ENCODE measurements at places on chromosomes 11 and 22. TPM values are rescaled to one million over a fixed set of nuclear protein-coding genes. Genes with fewer than 3 reads are reported as not detected.

GRCh38 chr11:7509966-7510365 is 3.8 kb upstream of the PPFIBP2 start:
- peaks cover 13% of the 10 kb centered on the region for H3K4me1 ChIP-seq
- no peak for DNase-seq
- no peak overlapping the region for H3K27ac ChIP-seq
- H3K36me3 ChIP-seq: no peaks in the 10 kb centered on the region
- H3K4me3 ChIP-seq: no peak overlapping the region

DNA sequence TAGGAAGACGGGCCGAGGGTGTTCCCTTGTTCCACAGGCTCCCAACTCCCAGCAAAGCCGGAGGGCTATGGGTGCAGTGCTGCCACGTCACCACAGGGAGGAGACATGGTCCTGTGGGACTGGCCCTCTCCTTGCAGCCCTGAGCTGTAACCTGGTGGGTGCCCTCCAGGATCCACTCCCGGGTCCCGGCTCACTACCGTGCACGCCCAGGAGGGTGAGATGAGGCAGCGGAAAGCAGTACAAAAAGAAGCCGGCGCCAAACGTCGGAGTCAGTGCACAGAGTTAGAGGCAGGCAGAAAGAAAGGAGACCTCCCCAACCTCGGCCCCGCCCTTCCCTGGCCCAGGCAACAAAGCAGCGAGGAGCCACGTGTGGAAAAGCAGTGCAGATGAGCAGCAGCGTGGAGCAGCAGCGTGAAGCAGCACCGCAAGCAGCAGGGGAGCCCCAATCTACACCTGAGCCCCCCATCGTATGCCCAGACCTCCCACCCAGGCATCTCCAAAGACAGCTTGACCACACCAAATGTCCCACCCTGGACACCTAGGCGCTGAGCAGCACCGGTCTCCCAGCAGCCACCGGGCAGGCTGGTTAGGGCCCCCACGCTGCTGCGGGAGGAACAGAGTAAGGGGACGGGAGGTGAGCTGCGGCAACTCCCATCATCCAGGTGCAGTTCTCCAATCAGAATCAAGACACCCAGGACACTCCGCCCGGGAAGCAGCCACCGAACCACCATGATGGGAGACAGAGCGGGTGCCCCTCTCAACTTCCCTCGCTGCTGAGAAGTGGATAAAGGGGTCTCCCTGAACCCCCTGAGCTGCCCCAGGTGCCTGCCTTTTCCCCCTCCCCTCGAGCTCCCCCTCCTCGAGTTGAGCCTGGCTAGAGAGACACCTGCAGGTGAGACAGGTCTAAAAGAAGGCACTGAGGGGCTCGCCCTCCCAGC is 28.8 kb downstream of the IGSF9B start:
- no peak overlapping the region for H3K4me3 ChIP-seq
- peaks cover 7% of the 10 kb centered on the region for H3K4me1 ChIP-seq
- H3K27me3 ChIP-seq: peaks cover 15% of the 10 kb centered on the region
- H3K36me3 ChIP-seq: peaks cover 9% of the 10 kb centered on the region

GRCh38 chr11:134363161-134363560 is 31.4 kb downstream of the GLB1L2 start:
- H3K36me3 ChIP-seq: no peaks in the 10 kb centered on the region
- no peak for DNase-seq
- peaks cover 18% of the 10 kb centered on the region for H3K4me1 ChIP-seq
- H3K27ac ChIP-seq: no peak overlapping the region
- H3K27me3 ChIP-seq: peaks cover 14% of the 10 kb centered on the region

DNA sequence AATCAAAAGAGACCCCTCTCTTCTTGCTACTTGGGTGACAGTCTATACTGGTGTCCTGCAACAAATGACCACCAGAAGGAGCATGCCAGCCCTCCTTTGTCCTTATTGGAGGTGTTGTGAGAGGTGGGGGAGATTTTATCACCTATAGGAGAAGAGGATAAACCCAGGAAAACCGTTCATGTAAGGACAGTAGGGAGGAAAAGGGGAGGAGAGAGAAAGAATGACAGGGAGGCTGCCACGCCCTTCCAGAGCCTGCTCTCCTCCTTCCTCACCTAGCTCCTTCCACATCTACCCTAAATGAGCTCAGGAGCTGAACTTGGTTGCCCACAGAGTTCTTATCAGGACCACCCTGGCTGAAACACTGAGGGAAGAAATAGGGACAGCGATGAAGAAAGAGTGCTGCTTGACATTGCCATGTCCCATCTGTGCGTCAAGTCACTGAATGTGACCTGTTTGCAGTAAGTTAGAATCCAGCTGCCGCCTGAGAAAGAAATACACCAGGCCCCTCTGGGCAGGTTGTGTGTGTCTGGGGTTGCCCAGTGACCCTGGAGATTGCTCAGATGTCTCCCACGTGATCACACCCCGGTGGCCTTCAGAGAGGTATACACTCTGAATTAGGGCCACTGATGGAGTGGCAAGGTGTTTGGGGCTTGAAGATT is 40.4 kb upstream of the ETS1 start:
- H3K4me3 ChIP-seq: peak overlapping the region; percentile 57
- peaks cover 71% of the 10 kb centered on the region for H3K4me1 ChIP-seq
- no peak for DNase-seq
- H3K36me3 ChIP-seq: peaks cover 3% of the 10 kb centered on the region
- peak overlapping the region; percentile 18 for H3K27ac ChIP-seq

- H3K4me1 ChIP-seq: no peaks in the 10 kb centered on the region
- no peaks in the 10 kb centered on the region for H3K27me3 ChIP-seq
- H3K36me3 ChIP-seq: no peaks in the 10 kb centered on the region
- H3K27ac ChIP-seq: no peak overlapping the region
Observed at GRCh38 chr11:19853016-19853415, 140.4 kb downstream of the NAV2 start.

GRCh38 chr11:60703374-60703773 is 4.0 kb downstream of the MS4A8 start:
- no peaks in the 10 kb centered on the region for H3K36me3 ChIP-seq
- H3K4me1 ChIP-seq: peaks cover 3% of the 10 kb centered on the region
- peaks cover 4% of the 10 kb centered on the region for H3K27me3 ChIP-seq
- no peak overlapping the region for H3K4me3 ChIP-seq
- DNase-seq: no peak

DNA sequence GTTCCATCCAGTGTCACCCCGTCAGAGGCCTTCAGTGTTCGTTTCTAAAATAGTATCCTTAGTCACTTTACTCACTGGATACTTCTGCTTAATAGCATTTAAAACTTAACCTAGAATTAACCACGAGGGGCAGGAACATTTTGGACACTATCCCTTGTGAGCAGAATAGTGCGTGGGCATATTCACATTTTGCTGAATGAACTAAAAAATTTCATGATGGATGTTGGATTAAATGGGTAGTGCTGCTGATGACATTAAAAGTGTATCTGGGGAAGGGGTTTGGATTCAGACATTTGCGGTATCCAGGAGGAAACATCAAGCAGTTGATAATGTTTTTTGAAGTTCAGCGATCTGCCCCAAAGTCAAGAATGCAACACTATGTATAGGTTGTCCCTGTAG is 750 bp upstream of the NAT10 start:
- peaks cover 30% of the 10 kb centered on the region for H3K4me1 ChIP-seq
- H3K4me3 ChIP-seq: peak overlapping the region; percentile 94
- peaks cover 19% of the 10 kb centered on the region for H3K36me3 ChIP-seq
- H3K27me3 ChIP-seq: peaks cover 7% of the 10 kb centered on the region
- H3K27ac ChIP-seq: peak overlapping the region; percentile 90
- no peak for DNase-seq

- peak overlapping the region; percentile 24 for H3K27ac ChIP-seq
- no peak for DNase-seq
Observed at GRCh38 chr11:89633135-89633705, 76.9 kb upstream of the TRIM77 start.

- peaks cover 7% of the 10 kb centered on the region for H3K36me3 ChIP-seq
- no peak overlapping the region for H3K4me3 ChIP-seq
- H3K4me1 ChIP-seq: peaks cover 8% of the 10 kb centered on the region
- no peak for DNase-seq
- H3K27ac ChIP-seq: no peak overlapping the region
Observed at GRCh38 chr11:120216426-120217102, 5.7 kb downstream of the OAF start.

DEUP1 gene
- not detected for total RNA-seq

GRCh38 chr11:4699697-4700435 is 2.2 kb upstream of the OR51E2 start:
- no peak overlapping the region for H3K27ac ChIP-seq
- DNase-seq: no peak
- H3K4me1 ChIP-seq: peaks cover 9% of the 10 kb centered on the region
- H3K36me3 ChIP-seq: no peaks in the 10 kb centered on the region

DNA sequence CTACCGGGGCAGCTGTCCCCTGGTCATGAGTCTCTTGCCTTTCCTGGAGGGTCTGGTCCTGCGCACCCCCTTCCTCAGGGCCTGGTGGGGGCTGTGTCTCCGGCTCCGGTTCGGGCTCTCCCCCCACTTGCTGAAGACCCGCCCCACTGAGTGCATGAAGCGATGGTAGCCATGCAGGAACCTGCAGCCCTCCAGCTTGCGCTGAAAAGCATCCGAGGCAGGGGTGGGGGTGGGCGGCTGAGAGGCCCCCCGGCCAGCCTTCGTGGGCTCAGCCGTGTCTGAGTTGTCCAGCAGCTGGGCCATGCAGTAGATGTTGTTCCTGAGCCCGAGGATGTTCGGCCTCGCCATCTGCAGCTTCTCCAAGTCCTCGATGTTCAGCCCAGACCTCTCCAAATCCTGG is 2.8 kb downstream of the OSM start:
- DNase-seq: no peak
- H3K27ac ChIP-seq: no peak overlapping the region
- H3K36me3 ChIP-seq: no peaks in the 10 kb centered on the region
- H3K4me1 ChIP-seq: no peaks in the 10 kb centered on the region
- peaks cover 7% of the 10 kb centered on the region for H3K27me3 ChIP-seq

GRCh38 chr22:23786261-23786710 is 480 bp upstream of the SMARCB1 start:
- no peaks in the 10 kb centered on the region for H3K36me3 ChIP-seq
- no peak for DNase-seq
- H3K4me1 ChIP-seq: peaks cover 11% of the 10 kb centered on the region
- peak overlapping the region; percentile 83 for H3K4me3 ChIP-seq
- peaks cover 3% of the 10 kb centered on the region for H3K27me3 ChIP-seq
- H3K27ac ChIP-seq: peak overlapping the region; percentile 83

SLC22A8 gene
- total RNA-seq: not detected

DNA sequence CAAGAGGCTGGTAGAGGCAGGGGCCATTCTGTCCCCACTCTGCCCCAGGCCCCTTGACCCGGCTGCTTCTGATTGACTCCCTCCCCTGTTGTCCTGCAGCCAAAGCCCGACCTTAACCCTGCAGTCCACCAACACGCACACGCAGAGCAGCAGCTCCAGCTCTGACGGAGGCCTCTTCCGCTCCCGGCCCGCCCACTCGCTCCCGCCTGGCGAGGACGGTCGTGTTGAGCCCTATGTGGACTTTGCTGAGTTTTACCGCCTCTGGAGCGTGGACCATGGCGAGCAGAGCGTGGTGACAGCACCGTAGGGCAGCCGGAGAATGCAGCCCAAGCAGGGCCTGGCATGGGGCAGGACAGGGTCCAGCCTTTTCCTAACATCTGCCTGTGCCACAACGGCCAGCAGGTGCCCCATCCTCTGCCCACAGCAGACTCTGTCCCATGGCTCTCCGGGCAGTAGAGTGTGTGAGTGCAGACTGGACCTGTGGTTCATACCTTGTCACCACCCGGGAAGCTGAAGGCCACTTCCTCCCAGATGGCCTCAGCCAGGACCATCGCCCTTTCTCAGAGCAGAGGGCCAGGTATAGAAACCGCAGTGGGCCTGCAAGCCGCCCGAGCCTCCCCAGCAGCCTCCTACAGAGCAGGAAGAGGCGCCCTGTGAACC is 26.8 kb upstream of the MGAT3 start:
- peaks cover 13% of the 10 kb centered on the region for H3K36me3 ChIP-seq
- no peak overlapping the region for H3K27ac ChIP-seq
- H3K27me3 ChIP-seq: no peaks in the 10 kb centered on the region
- DNase-seq: no peak

P2RX6 gene
- not detected for total RNA-seq

DNA sequence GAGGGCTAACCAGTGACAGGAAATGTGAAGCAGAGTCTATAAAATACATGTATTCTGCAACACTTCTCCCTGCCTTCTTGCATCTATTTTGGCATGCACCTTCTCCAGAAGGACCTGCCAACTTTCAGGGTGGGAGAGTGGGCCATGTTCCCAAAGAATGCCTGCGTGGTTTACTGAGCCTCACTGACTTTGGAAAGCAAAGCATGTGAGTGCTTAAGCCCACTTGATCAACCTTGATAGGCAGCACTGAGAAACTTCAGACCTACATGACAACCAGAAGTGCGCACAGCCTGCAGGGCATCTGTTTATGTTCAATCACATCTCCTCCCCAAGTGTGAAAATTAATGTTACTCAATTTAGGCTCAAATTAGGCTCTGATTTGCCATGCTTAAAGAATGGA is 69.2 kb downstream of the AMOTL1 start:
- DNase-seq: no peak
- no peak overlapping the region for H3K4me3 ChIP-seq
- H3K36me3 ChIP-seq: peaks cover 15% of the 10 kb centered on the region
- H3K4me1 ChIP-seq: no peaks in the 10 kb centered on the region

GRCh38 chr11:45078236-45079074 is 68.0 kb upstream of the PRDM11 start:
- H3K27ac ChIP-seq: no peak overlapping the region
- H3K4me3 ChIP-seq: no peak overlapping the region
- peaks cover 7% of the 10 kb centered on the region for H3K27me3 ChIP-seq
- peaks cover 22% of the 10 kb centered on the region for H3K4me1 ChIP-seq
- DNase-seq: no peak

GRCh38 chr22:46576556-46577367 is 39.3 kb upstream of the CELSR1 start:
- peak overlapping the region; percentile 61 for H3K27ac ChIP-seq
- DNase-seq: peak; percentile 50
- H3K27me3 ChIP-seq: peaks cover 12% of the 10 kb centered on the region
- peak overlapping the region; percentile 79 for H3K4me3 ChIP-seq

GRCh38 chr11:112368381-112368780 is 107.7 kb upstream of the PLET1 start:
- H3K36me3 ChIP-seq: no peaks in the 10 kb centered on the region
- no peak for DNase-seq
- no peaks in the 10 kb centered on the region for H3K27me3 ChIP-seq
- no peak overlapping the region for H3K27ac ChIP-seq
- no peak overlapping the region for H3K4me3 ChIP-seq

P2RX3 gene
- 0.23 TPM for total RNA-seq

DNA sequence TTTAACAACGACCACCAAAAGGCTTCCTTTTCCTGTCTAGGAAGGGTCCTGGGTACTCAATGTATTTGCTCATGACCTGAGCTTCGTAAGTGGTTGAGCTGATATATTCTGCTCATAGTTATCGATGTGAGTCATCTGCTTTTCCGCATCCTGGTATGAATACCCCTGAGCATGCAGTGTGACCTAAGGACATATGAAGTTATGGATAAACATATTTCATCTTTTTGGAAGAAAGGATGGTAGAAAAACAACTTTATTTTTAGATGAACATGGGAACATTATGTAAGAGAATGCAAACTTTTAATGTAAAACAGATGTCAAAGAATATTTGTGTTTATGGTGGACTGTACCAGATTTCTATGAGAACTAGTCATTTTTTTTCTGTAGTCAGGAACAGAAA is 28.4 kb downstream of the TRPC6 start:
- H3K27ac ChIP-seq: no peak overlapping the region
- no peaks in the 10 kb centered on the region for H3K36me3 ChIP-seq
- no peaks in the 10 kb centered on the region for H3K4me1 ChIP-seq
